Activated CD4-positive, alpha-beta T cell treated with anti-CD3 and anti-CD28 coated beads, Interleukin-2, amount 10 ng/mL, durations not matched to agents 24 days and 14 days (primary cell): ENCODE measurements at places on chromosomes 13 and 19. TPM values are rescaled to one million over a fixed set of nuclear protein-coding genes. Genes with fewer than 3 reads are reported as not detected.

The ZNF723 gene
- total RNA-seq = not detected in 2 replicates

- H3K4me1 ChIP-seq = peaks cover 16% of the 10 kb centered on the region
- H3K27ac ChIP-seq = no peak overlapping the region
- no peaks in the 10 kb centered on the region for H3K36me3 ChIP-seq
- H3K4me3 ChIP-seq = no peak overlapping the region
Observed at GRCh38 chr13:48801255-48801654, 147.5 kb downstream of the CYSLTR2 start.

GRCh38 chr13:111926501-111927180, 140.3 kb upstream of the SOX1 start:
- no peak overlapping the region for H3K27ac ChIP-seq
- H3K27me3 ChIP-seq = no peaks in the 10 kb centered on the region
- no peak for DNase-seq
- H3K4me3 ChIP-seq = no peak overlapping the region

DNA sequence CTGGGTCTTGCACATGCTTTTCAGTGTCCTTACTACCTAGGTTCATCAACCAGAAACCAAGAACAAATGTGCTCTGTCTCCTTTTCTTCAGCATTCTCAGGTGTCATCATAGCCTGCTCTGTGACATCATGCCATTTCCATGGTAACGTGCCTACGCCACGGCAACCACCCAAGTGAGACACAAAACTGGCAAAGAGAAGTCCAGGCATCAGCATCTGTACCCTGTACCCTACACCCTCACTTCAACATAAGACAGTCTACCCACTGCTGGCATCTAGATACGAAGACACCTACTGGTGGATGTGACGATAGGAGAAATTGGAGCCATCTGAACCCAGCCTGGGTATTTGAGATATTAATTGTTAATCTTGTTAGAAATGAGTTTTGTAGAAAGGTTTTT, 13.3 kb downstream of the ZC3H4 start:
- DNase-seq = peak; percentile 69
- H3K27me3 ChIP-seq = no peaks in the 10 kb centered on the region
- H3K27ac ChIP-seq = peak overlapping the region; percentile 67
- H3K36me3 ChIP-seq = peaks cover 33% of the 10 kb centered on the region

DNA sequence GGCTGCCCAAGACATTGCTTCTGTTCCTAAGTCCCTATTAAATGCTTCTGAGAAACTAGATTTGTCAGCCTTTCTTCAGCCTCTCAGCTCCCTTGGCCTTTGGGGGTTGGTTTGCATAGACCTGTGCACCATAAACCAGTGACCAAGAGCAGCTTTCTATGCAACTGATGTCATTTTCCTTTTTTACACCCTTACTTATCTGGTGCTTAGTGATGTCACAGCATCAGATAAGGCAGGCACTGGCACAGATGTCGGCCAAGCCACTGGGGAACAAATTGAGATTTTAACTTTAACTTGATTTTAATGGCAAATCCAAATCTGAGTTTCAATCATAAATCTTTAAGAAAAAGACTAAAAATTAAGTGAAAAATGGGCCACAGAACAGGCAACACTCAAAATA, 59.8 kb downstream of the RUBCNL start:
- H3K4me1 ChIP-seq = peaks cover 31% of the 10 kb centered on the region
- no peaks in the 10 kb centered on the region for H3K27me3 ChIP-seq
- no peak overlapping the region for H3K27ac ChIP-seq
- H3K36me3 ChIP-seq = no peaks in the 10 kb centered on the region
- no peak overlapping the region for H3K4me3 ChIP-seq

GRCh38 chr19:32197896-32198882, 147.2 kb upstream of the ZNF507 start:
- H3K4me3 ChIP-seq = no peak overlapping the region
- no peaks in the 10 kb centered on the region for H3K36me3 ChIP-seq
- peaks cover 7% of the 10 kb centered on the region for H3K4me1 ChIP-seq
- H3K27ac ChIP-seq = no peak overlapping the region
- DNase-seq = no peak

- H3K27ac ChIP-seq = no peak overlapping the region
- H3K4me3 ChIP-seq = no peak overlapping the region
- no peaks in the 10 kb centered on the region for H3K36me3 ChIP-seq
- H3K27me3 ChIP-seq = peaks cover 13% of the 10 kb centered on the region
- H3K4me1 ChIP-seq = no peaks in the 10 kb centered on the region
Observed at GRCh38 chr13:27381601-27382000, 42.8 kb upstream of the GTF3A start.

DNA sequence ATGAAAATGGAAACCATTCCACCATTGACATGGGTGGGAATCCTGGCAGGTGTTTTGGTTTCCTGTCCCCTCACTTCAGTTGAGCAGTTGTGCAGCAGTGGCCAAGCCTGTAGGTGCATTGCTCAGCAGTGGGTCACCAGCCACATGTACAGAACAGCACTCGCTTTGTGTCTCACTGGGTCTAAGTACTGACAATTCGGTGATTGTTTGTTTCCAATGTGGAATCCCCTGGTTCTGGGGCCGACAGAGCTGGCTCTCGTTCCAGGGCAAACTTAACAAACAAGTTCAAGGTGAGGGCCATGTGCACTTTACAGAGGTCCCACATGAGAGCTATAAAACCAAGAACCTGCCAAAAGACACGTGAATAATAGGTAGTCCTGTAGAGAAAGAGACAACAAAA, 54.1 kb upstream of the SPATA13 start:
- H3K4me3 ChIP-seq = no peak overlapping the region
- no peak for DNase-seq
- no peaks in the 10 kb centered on the region for H3K36me3 ChIP-seq
- H3K27ac ChIP-seq = peak overlapping the region; percentile 49
- H3K27me3 ChIP-seq = peaks cover 36% of the 10 kb centered on the region

The TSSK6 gene
- total RNA-seq = 3.3 and 4.4 TPM in 2 replicates

The KLK11 gene
- total RNA-seq = not detected in 2 replicates

DNA sequence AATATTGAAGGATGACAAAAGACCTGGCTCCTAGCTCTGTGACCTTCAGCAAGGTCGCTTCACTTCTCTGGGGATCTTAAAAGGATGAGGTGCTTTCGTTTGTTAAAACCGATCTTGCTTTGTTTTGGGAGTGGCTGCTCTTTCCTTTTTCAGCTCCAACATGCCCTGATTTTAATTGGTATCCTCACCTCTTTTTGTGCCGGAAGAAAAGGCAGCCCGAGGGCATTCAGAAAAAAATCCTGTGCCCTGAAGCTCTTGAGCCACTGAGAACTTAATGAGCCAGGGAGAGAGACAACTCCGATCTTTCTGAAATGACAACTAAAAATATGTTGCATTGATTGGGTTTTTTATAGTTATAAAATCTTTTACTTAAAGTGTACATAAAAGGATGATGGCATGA, 19.4 kb downstream of the CLDN10 start:
- DNase-seq = no peak
- no peak overlapping the region for H3K27ac ChIP-seq
- no peaks in the 10 kb centered on the region for H3K4me1 ChIP-seq
- H3K27me3 ChIP-seq = no peaks in the 10 kb centered on the region

The CNFN gene
- total RNA-seq = not detected in 2 replicates

The ATP12A gene
- total RNA-seq = 0.23 and 0.28 TPM in 2 replicates

The GSX1 gene
- not detected in 2 replicates for total RNA-seq

DNA sequence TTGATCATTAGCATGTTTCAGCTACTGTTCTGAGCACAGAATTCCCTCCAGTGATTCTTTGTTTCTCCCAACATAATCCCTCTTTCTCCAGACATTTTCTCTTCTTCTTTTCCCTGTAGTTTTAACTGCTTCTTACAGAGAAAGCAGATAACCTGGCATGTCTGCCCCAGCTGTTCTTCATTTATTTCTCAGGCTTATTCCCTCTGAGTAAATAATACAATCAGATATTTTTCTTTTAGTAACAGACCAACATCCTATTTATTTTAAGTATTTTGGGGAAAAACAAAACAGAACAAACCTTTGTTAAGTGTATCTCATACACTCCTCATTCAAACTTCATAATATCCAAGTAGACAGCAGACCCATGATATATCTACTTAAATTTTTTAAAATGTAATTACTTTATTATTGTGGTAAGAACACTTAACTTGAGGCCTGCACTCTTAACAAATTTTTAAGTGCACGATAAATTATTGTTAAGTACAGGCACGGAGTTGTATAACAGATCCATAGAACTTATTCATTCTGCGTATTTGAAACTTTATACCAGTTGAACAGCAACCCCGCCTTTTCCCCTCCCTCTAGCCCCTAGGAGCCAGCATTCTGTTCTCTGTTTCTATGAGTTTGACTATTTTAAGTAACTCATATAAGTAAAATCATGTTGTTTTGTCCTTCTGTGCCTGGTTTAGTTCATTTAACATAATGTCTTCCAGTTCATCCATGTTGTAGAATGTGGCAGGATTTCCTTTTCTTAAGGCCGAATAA, 540.0 kb downstream of the LMO7 start:
- H3K27me3 ChIP-seq = no peaks in the 10 kb centered on the region
- no peaks in the 10 kb centered on the region for H3K36me3 ChIP-seq
- H3K27ac ChIP-seq = no peak overlapping the region
- no peaks in the 10 kb centered on the region for H3K4me1 ChIP-seq

DNA sequence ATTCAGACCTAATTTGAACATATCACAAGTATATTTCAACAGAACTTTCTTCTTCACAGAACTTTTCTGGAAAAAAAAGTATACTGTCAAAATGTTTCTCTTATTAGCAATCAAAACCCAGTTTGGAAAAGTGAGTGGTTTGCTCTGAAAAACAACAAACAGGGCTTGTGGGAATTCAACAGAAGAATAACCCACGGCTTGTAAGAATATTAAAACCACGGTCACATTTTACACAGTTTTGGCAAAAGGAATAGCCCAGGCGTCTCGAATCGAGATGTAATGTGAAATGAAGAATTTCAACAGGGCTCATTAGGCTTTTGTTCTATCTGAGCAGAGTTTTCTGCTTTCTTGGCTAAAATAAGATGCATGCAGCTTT, 70.7 kb downstream of the COL4A2 start:
- H3K27me3 ChIP-seq = peaks cover 18% of the 10 kb centered on the region
- H3K27ac ChIP-seq = no peak overlapping the region
- no peak overlapping the region for H3K4me3 ChIP-seq
- H3K4me1 ChIP-seq = no peaks in the 10 kb centered on the region

The DACH1 gene
- total RNA-seq = not detected in 2 replicates

- no peaks in the 10 kb centered on the region for H3K36me3 ChIP-seq
- DNase-seq = no peak
- H3K4me1 ChIP-seq = no peaks in the 10 kb centered on the region
- H3K27me3 ChIP-seq = no peaks in the 10 kb centered on the region
Observed at GRCh38 chr13:93689333-93689732, 462.7 kb downstream of the GPC6 start.

GRCh38 chr13:38998739-38999138, 8.1 kb upstream of the STOML3 start:
- H3K36me3 ChIP-seq = no peaks in the 10 kb centered on the region
- peaks cover 2% of the 10 kb centered on the region for H3K27me3 ChIP-seq
- no peaks in the 10 kb centered on the region for H3K4me1 ChIP-seq
- no peak overlapping the region for H3K4me3 ChIP-seq
- DNase-seq = peak; percentile 44

DNA sequence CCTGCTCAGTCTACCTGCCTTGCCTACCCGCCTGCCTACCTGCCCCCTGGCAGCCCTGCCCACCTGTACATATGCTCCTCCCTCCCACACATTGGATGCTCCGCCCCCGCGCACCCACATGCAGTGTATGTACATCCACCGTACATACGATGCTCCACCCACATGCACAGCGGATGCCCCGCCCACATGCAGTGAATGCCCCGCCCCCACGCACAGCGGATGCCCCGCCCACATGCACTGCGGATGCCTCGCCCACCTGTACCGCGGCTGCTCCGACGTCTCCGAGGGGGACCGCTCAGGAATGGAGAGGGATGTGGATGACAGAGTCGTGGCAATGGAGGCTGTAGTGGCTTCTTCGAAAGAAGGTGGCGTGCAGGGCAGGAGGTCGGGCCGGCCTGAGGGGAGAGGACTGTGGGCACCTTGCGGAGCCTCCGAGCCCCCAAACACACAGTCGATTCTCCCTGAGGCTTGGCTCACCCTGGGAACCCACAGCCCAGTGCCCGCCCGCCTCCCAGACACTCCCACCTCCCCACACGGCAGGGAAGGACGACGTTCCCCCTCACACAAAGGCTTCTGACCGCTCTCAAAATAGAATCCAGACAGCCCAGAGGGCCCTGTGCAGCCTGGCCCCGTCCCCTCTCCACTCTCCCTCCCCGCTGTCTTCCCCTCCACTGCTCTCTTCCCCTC, 16.5 kb upstream of the CACTIN start:
- H3K27me3 ChIP-seq = no peaks in the 10 kb centered on the region
- H3K27ac ChIP-seq = no peak overlapping the region
- peaks cover 6% of the 10 kb centered on the region for H3K36me3 ChIP-seq
- peaks cover 3% of the 10 kb centered on the region for H3K4me1 ChIP-seq
- no peak overlapping the region for H3K4me3 ChIP-seq
- DNase-seq = peak; percentile 72

GRCh38 chr19:6849876-6850275, 37.5 kb upstream of the ADGRE1 start:
- DNase-seq = no peak
- no peaks in the 10 kb centered on the region for H3K27me3 ChIP-seq
- H3K36me3 ChIP-seq = peaks cover 43% of the 10 kb centered on the region
- H3K4me3 ChIP-seq = no peak overlapping the region
- no peak overlapping the region for H3K27ac ChIP-seq
- no peaks in the 10 kb centered on the region for H3K4me1 ChIP-seq

The ISOC2 gene
- total RNA-seq = 34.2 and 35.2 TPM in 2 replicates

DNA sequence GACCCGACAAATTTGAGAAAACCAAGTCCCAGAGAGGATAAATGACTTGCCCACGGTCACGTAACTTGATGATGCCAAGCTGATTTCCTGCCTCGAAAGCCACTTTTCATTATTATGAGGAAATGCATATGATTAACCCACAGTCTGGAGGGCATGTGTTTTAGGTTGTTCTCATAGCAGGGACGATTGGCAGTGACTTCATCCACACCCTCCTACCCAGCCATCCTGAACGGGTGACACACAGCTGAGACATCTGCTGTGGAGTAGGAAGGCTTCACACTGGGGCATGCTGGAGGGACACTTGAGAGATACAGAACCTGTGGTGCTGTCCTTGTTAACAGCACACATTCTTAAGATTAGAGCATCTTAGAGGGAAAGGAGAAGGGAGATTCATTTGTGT, 65.4 kb upstream of the WDFY2 start:
- DNase-seq = no peak
- H3K4me3 ChIP-seq = no peak overlapping the region
- no peaks in the 10 kb centered on the region for H3K27me3 ChIP-seq
- peaks cover 20% of the 10 kb centered on the region for H3K4me1 ChIP-seq
- H3K27ac ChIP-seq = no peak overlapping the region
